ENCODE measurements at places on chromosomes 1 and 21.

DNA sequence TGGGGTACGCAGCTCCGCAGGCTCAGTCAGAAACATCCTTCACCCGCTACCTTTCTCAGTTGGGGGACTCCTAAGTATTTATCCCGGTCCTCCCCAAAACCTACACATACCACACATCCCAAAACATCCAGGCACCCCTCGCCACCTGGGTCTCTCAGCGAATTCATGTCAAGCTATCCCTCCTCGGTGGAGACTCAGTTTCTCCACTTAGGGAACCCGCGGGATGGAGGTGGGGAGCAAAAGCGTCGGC lies 1.3 kb upstream of the ZBTB7B start:
- DNase-seq: no peak

DNA sequence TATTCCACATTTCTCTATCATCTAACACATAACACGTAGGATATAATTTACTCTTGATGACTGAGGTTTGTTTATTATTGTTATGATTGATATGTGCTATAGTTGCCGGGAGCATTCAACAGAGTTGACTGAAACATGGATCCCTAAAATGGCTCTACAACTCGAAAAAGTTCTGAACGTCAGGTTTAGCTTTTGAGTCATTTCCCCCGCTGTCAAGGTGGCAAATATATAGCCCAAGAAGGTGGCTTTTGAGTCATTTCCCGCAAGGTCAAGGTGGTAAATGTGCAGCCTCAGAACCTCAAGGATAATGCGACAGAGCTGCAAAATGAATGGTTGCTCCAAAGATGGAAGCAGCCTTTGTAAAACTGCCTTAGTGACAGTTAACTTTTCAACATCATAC lies 104.0 kb downstream of the NIBAN1 start:
- peak; percentile 37 for DNase-seq

- DNase-seq: no peak
Observed at GRCh38 chr21:26794597-26795411, 50.4 kb downstream of the ADAMTS1 start.

DNA sequence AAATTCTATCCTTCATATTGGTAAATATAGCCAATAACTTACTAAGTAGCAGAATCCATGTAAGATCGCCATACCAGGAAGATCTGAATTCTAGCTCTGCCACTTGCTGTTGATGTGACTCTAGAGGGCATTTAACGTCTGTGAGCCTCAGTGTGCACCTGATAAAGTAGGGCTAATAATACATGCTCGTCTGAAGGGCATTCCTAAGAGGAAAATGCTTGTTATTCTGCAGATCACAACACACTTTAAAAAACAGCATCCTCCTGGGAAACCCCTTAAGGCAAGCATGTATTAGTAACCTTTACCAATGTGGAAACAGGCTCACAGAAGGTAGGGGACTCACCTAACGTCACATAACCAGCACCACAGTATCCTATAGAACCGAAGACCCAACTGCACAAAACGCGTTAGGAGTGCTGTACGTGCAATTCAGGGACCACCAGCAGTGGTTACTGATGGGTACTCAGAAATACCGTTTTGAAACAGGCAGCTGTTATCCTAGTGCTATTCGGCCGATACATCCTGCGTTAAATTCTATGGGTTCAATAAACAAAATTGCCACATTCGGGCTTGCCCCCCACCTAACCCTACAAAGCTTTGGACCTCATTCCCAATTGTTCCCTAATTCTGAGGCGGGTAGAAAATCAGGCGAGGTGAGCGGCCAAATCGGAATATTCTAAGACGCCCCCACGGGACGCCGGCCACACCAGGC lies 758 bp downstream of the DEPDC1 start:
- no peak for DNase-seq
